ENCODE measurements at places on chromosomes 16 and 17.

- no peak for DNase-seq
Measured at GRCh38 chr17:55495239-55495638, 16.0 kb downstream of the SMIM36 start.

GRCh38 chr16:16850274-16850673 is 471.3 kb downstream of the NPIPA7 start:
- DNase-seq: no peak

- no peak for DNase-seq
Measured at GRCh38 chr16:57690782-57691471, 3.7 kb upstream of the DRC7 start.

DNA sequence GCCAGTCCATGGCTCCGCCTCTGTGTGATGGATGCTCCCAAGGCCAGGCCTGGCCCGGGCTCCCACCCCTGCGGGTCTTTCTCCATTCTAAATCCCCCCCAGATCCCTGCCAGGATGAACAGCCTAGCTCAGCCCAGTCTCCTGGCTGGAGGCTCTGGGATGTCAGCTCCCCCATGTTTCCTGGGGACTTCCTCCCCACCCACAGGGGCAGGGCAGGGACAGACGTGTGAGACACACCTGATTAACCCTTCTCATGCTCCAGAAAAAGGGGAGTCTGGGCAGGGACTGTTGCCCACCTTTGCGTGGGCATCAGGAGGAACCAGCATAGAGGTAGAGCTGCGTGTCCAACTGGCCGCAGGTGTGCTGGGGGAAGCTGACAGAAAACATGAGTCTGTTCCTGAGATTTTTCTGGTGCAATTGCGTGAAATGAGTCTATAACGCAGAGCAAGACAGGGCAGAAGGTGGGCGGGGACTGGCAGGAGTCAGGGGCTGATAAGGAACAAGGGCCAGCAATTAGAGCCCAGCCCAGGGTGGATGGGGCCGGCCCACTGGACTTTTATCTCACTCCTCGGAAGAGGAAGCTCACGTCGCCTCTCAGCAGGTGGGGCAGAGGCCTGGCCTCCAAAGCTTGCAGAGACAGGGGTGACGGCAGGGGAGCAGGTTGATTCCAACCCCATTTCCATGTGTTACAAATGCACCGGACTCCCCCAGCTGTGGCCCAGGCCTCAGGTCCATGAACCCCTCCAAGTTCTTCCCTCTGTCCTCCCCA is 238.2 kb downstream of the RBFOX3 start:
- no peak for DNase-seq

GRCh38 chr17:21542070-21542469 is 150.3 kb upstream of the KCNJ18 start:
- DNase-seq: no peak

DNA sequence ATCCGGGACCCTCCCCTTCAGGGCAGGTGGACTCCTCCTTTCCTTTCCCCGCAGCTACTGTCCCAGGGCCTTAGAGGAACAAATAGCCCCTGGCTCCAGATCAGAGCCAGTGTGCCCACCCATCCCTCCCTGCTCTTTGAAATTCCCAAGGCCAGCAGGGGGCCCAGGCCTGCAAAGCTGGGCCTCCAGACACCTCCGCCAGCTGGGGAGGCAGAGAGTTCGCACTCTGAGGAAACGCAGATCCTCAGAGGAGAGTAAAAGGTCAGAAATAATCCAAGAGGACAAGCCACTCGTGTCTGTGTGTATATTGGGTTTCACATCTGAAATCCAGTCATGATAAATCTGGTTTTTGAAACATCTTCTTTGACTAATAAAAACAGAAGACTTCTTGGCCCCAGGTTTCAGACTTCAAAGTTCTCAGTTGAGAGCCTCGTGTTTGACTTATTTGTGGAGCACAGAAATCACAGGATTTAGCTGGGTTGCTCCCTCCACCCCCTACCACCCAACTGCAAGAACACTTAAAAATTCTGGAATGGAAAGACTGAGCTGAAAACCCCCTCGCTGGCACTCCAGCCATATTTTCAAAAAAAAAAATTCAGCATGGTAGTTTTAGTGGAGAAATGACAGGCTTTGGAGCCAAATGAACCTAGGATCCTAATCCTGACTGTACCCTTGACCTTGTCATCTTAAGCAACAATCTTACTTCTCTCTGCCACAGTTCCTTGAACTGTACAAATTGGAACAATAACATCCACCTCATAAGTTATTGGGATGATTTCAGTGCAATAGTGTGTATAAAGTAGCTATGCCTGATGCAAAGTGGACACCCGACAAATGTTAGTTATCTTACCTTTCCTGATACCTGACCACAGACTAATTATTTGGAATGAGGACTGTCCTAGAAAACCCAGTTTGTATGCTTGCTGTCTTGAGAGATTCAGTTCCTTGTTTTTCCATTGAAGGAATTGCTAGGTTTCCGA is 44.5 kb upstream of the TBX2 start:
- DNase-seq: no peak
